ENCODE measurements at places on chromosomes 5 and 9. TPM values are rescaled to one million over a fixed set of nuclear protein-coding genes. Genes with fewer than 3 reads are reported as not detected.

DNA sequence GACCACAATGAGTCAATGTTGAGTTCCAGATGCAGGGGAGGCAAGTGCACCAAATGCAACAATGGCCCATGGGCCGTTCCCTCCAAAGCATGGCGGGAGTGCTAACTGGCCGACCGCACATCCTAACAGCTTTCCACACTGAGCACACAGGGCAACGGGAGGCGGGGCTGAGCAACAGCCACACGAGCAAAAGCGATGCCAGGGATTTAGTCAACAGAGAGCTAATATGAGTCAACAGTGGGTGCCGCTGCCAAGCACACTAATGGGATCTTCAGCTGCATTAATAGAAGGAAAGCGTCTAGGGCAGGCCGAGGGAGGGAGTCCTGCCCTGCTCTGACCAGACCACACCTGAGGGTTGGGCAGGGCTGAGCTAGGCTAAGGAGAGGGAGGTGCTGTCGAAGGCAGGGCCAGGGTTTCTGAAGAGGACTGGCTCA is 4.6 kb downstream of the EPB41L4B start:
- H3K36me3 ChIP-seq = no peaks in the 10 kb centered on the region
- peaks cover 29% of the 10 kb centered on the region for H3K27me3 ChIP-seq
- H3K4me3 ChIP-seq = no peak overlapping the region
- no peak overlapping the region for H3K27ac ChIP-seq

Gene SPATA31C1
- total RNA-seq = not detected

DNA sequence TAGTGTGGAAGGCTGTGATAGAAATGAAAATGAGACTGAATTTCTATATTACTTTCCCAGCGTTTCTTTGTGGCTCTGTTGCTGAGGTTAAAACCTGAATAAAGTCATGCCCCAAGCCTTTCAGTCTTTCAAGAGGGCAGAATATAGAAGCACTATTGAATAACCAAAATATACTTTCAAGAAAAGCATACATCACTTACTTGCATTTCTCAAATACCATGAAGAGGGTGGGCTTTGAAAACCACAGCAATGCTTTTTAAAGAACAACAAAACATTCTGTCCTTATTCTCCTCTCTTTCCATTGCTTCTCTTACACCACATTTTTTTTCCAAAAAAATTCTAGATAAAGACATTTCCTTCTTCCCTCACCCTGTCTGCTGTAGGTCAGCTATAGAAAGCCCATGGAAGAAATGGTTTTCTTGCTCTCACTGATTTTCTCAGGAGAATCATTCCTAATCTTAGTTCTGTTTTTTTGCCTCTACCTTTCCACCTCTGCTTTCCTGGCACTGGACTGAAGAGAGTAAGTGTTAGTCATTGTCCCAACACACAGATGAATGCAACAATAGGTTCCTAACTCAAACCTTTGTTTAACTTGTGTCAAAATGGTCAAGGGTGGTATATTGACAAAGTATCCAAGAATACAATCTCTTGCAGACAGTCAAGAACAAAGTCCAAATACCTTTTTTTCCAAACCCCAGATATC is 51.6 kb downstream of the NUDT12 start:
- no peaks in the 10 kb centered on the region for H3K27me3 ChIP-seq
- DNase-seq = no peak
- no peak overlapping the region for H3K27ac ChIP-seq
- no peaks in the 10 kb centered on the region for H3K36me3 ChIP-seq
- no peak overlapping the region for H3K4me3 ChIP-seq
- peaks cover 3% of the 10 kb centered on the region for H3K4me1 ChIP-seq

Gene PCDHB13
- total RNA-seq = 3.0 TPM

Gene PTGR1
- 124 TPM for total RNA-seq

GRCh38 chr5:57911438-57911837 is 428.8 kb upstream of the ACTBL2 start:
- H3K4me3 ChIP-seq = no peak overlapping the region
- no peaks in the 10 kb centered on the region for H3K27me3 ChIP-seq
- no peak for DNase-seq
- H3K36me3 ChIP-seq = no peaks in the 10 kb centered on the region
- no peaks in the 10 kb centered on the region for H3K4me1 ChIP-seq

Gene PRR16
- not detected for total RNA-seq

GRCh38 chr5:1513326-1514026 is 10.3 kb downstream of the LPCAT1 start:
- DNase-seq = peak; percentile 2
- no peaks in the 10 kb centered on the region for H3K27me3 ChIP-seq
- H3K27ac ChIP-seq = no peak overlapping the region
- H3K4me1 ChIP-seq = peaks cover 20% of the 10 kb centered on the region

DNA sequence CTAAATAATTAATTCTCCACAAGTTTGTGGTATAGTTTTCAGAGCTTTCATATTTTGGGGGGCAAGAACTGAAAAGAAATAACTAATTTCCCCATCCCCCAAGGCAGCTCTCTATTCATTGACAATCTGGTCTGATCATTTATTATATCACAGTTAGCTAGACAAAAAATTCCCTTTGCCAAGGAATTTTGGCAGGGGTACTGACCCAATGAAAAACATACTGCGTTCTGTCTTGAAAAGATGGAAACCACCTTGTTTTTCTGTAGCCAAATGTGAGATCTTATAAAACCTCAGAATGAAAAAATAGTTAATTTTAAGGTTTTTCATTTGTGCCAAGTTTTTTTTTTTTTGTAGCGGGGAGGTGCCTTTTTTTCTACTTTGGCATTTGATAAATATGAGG is 1008.9 kb downstream of the EFNA5 start:
- no peaks in the 10 kb centered on the region for H3K36me3 ChIP-seq
- no peaks in the 10 kb centered on the region for H3K4me1 ChIP-seq
- H3K27me3 ChIP-seq = no peaks in the 10 kb centered on the region
- no peak overlapping the region for H3K27ac ChIP-seq
- no peak for DNase-seq
- H3K4me3 ChIP-seq = no peak overlapping the region

DNA sequence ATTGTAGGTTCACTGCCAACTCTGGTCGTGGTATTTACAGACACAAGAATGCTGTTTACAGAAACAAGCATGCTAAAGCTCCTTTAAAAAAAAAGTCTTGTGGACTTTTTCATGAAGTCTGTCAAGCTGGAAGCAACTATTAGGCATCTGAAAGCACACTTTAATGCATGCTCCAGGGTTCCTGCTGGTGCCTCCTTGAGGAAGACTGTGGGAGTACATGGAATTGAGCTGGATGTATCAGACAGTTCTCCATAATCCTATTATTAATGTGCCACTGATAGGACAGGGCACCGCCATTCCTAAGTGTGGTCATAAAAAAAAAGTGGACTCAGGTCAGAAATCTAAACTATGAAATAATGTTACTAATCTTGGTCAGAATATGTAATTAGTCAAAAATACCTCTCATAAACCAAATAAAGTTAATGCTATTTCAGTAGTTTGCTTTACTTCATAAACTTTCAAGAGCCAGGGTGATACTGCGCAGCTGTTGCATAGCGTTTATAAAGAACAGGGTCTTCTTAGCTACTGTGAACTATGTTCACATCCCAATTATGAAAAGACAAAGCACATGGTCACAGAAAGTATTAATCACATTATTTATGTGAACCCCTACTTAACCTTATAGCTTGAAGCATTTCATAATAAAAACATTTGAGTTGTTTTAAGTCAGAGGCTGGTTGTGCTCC is 390.8 kb upstream of the PTGER4 start:
- H3K4me3 ChIP-seq = no peak overlapping the region
- H3K4me1 ChIP-seq = no peaks in the 10 kb centered on the region
- H3K27me3 ChIP-seq = no peaks in the 10 kb centered on the region

- no peak for DNase-seq
- no peaks in the 10 kb centered on the region for H3K36me3 ChIP-seq
- no peaks in the 10 kb centered on the region for H3K27me3 ChIP-seq
- no peak overlapping the region for H3K4me3 ChIP-seq
Measured at GRCh38 chr5:17260549-17260948, 43.1 kb downstream of the BASP1 start.

DNA sequence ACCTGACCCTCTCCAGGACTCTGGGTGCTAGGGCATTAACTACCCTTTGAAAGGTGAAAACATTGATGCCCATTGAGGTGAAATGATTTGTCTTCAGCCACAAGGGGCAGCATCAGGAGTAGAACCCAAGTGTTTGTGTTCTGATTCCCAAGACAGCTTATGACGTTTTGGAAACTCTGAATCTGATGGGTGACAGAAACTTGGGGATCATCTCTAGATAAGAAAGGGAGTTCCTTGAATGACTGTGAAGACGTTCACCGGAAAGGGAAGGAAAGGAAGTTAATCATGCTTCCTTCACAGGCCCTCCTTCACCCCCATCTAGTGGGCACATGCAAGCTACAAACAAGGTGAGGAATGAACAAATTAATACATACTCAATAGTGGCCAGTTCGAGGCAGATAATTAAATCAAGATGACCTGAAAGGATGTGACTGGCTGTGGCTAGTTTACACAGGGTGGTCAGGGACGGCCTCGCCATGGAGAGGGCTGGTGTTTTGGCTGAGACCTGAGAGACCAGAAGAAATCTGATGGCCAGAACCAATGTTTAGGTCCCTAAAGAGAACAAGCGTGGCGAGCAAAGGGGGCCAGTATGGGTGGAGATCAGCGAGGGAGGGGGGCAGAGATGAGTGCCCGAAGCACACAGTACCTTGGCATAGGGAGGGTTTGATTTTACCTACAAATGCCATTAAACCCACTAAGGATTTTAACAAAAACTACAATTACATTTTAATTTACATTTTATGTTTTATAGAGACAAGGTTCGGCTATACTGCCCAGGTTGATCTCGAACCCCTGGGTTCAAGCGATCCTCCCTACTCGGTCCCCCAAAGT is 937 bp upstream of the SLC26A2 start:
- peak overlapping the region; percentile 76 for H3K4me3 ChIP-seq
- H3K36me3 ChIP-seq = no peaks in the 10 kb centered on the region
- H3K4me1 ChIP-seq = peaks cover 7% of the 10 kb centered on the region
- H3K27ac ChIP-seq = peak overlapping the region; percentile 80

- H3K4me3 ChIP-seq = no peak overlapping the region
- no peak for DNase-seq
- no peaks in the 10 kb centered on the region for H3K27me3 ChIP-seq
- H3K4me1 ChIP-seq = peaks cover 21% of the 10 kb centered on the region
Measured at GRCh38 chr5:2519153-2519552, 232.3 kb downstream of the IRX2 start.

GRCh38 chr9:18629136-18629535 is 155.2 kb downstream of the ADAMTSL1 start:
- no peak for DNase-seq
- no peaks in the 10 kb centered on the region for H3K27me3 ChIP-seq
- peaks cover 8% of the 10 kb centered on the region for H3K4me1 ChIP-seq
- H3K27ac ChIP-seq = no peak overlapping the region
- no peaks in the 10 kb centered on the region for H3K36me3 ChIP-seq

Gene BAAT
- total RNA-seq = 0.09 TPM

GRCh38 chr5:159441441-159441840 is 111.2 kb upstream of the IL12B start:
- H3K27ac ChIP-seq = no peak overlapping the region
- peaks cover 7% of the 10 kb centered on the region for H3K4me1 ChIP-seq
- H3K4me3 ChIP-seq = no peak overlapping the region
- no peaks in the 10 kb centered on the region for H3K27me3 ChIP-seq
- peak; percentile 56 for DNase-seq

Gene ARHGEF39
- total RNA-seq = 31.9 TPM

GRCh38 chr5:108545301-108545700 is 163.4 kb upstream of the FBXL17 start:
- H3K36me3 ChIP-seq = no peaks in the 10 kb centered on the region
- no peak overlapping the region for H3K4me3 ChIP-seq
- DNase-seq = no peak
- H3K4me1 ChIP-seq = no peaks in the 10 kb centered on the region

DNA sequence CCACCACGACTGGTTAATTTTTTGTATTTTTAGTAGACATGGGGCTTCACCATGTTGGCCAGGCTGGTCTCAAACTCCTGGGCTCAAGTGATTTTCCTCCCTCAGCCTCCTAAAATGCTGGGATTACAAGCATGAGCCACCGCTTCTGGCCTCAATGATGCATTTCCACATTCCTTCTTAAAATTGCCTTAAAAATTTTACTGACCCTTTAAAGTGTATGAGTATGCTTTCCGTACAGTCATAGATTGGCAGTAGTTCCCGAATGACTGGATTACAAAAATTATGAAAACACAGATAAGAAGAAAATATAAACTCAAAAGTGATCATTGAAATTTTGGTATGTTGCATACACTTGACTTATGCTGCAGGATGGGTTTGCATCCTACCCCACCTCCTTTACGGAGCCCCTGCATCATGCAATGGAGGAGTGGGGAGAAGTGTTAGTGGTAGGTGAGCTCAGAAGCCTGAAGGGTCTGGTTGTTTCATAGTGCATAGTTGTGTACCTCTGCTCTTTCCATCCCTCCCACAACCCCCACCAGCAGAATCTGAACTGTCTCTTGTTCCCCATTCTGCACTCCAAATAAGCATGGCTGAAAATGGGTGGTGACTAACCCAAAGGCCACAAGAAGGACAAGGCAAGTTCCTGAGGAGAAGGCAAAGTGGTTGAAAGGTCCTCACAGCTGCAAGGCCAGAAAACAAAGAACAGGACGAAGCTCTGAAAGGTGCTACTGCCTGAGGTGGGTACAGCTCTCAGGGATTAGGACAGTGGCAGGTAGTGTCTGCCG is 26.8 kb downstream of the ANKRD55 start:
- no peak for DNase-seq
- no peaks in the 10 kb centered on the region for H3K4me1 ChIP-seq
- H3K27ac ChIP-seq = no peak overlapping the region
- H3K27me3 ChIP-seq = no peaks in the 10 kb centered on the region
- no peak overlapping the region for H3K4me3 ChIP-seq

Gene FBP2
- not detected for total RNA-seq

DNA sequence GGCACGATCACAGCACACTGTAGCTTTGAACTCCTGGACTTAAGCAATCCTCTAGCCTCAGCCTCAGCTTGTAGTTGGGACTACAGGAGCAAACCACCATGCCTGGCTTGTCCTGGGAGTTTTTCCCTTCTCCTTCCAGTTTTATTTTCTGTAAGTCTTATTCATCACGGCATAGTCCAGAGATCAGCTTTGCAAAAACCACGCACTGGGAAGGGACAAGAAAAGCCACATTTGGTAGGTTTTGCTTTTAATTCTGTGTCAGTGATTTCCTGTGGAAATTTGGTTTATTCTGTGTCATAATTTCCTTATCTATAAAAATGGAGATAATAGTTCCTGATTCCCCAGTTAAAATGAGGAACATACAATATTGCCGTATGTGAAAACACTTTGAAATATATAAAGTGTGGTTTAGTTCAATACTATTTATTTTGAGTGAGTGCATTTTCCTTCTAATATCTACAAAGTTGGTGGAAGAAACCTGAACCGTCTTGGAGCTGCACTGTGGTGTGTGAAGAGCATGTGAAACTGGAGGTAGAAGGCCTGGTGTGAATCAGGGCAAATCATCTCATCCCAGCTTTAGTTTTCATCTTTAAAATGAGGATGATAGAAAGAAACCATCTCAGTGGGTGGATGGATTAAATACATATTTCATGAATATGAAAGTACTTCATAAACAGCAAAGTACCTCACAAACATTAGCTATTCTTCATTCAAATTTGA is 92.8 kb upstream of the ELL2 start:
- peaks cover 21% of the 10 kb centered on the region for H3K4me1 ChIP-seq
- no peak for DNase-seq
- no peak overlapping the region for H3K4me3 ChIP-seq
- H3K27ac ChIP-seq = no peak overlapping the region
- no peaks in the 10 kb centered on the region for H3K27me3 ChIP-seq
- H3K36me3 ChIP-seq = no peaks in the 10 kb centered on the region
